ENCODE measurements at places on chromosomes 5 and 9.

- DNase-seq: no peak
These were observed 318.8 kb downstream of the BNC2 start for GRCh38 chr9:16551692-16552091.

GRCh38 chr9:70134360-70134759 lies 90.7 kb downstream of the MAMDC2 start:
- no peak for DNase-seq

DNA sequence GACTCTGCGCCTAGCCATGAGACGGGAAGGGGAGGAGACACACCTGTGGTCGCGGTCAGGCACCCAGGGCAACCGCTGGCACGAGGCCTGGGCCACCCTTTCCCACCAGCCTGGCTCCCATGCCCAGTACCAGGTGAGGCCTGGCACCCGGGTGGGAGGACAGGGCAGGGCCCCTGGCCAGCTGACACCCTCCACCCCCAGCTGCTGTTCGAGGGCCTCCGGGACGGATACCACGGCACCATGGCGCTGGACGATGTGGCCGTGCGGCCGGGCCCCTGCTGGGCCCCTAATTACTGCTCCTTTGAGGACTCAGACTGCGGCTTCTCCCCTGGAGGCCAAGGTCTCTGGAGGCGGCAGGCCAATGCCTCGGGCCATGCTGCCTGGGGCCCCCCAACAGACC lies 5.0 kb downstream of the MAMDC4 start:
- no peak for DNase-seq

- DNase-seq: no peak
These were observed 13.8 kb upstream of the SNX2 start for GRCh38 chr5:122761115-122761514.

DNA sequence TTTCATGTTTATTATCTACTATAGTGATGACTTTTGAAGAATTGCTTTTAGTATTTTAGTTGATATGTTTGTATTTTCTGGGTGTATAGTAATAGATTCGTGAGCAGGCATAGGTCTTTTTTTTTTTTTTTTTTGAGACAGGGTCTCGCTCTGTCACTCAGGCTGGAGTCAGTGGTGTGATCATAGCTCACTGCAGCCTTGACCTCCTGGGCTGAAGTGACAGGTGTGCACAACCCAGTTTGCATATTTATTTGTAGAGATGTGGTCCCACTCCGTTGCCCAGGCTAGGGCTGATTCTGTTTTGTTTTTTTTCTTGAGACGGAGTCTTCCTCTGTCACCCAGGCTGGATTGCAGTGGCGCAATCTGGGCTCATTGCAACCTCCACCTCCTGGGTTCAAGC lies 11.9 kb downstream of the ERBIN start:
- DNase-seq: no peak

DNA sequence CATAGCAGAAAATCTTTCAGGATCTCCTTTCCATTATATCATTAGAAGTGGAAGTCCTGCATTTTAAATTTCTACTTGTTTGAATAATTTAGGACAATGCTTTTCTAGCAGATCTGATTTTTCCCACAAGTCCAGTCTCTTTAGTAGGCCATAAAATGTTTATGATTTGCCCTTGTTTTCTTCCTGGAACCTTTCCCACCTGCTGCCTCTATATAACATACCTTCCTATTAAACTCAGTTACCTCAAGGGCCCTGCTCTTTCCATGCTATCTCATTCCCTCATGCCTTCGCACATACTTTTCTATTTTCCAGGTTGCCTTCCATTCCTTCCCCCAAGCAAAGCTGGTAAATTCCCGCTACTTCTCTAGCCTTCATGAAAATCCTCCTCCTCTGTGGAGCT lies 187.0 kb upstream of the EFNA5 start:
- no peak for DNase-seq

DNA sequence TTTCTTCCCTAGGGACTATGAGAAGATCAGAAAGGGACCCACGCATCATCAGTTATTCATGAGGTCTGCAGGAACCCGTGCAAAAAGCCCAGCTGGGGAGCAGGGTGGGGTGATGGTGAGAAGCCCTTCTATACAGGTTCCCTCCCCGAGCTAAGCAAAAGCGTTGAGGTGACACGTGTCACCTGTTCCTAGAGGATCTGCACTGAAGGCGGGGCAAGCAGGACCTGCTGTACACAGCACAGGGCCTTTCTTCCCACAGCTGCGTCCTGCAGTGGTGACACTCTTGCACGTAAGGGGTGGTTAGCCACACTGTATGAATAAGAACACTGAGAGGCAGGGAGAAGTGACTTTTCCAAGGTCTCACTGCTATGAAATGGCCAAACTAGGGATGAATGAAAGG lies 37.2 kb upstream of the SH3PXD2B start:
- no peak for DNase-seq

- DNase-seq: no peak
These were observed 104.6 kb downstream of the DMRT2 start for GRCh38 chr9:1154739-1155138.

DNA sequence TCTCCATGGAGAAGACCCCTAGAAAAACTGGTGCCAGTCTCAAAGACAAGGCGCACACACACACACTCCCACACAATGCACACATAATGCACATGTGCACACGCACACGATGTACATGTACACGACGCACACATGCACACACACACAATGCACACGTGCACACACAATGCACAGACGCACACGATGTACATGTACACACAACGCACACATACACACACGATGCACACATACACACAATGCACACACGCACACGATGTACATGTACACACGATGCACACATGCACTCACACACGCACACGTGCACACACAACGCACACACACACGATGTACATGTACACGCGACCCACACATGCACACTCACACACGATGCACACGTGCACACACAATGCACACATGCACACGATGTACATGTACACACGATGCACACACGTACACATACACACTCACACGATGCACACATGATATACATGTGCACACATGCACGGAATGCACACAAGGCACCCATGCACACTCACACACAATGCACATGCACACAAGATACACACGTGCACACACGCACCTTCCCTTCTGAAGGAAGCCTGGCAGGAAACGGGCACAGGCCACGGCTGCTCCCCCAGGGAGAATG lies 76.5 kb downstream of the VAV2 start:
- DNase-seq: no peak

DNA sequence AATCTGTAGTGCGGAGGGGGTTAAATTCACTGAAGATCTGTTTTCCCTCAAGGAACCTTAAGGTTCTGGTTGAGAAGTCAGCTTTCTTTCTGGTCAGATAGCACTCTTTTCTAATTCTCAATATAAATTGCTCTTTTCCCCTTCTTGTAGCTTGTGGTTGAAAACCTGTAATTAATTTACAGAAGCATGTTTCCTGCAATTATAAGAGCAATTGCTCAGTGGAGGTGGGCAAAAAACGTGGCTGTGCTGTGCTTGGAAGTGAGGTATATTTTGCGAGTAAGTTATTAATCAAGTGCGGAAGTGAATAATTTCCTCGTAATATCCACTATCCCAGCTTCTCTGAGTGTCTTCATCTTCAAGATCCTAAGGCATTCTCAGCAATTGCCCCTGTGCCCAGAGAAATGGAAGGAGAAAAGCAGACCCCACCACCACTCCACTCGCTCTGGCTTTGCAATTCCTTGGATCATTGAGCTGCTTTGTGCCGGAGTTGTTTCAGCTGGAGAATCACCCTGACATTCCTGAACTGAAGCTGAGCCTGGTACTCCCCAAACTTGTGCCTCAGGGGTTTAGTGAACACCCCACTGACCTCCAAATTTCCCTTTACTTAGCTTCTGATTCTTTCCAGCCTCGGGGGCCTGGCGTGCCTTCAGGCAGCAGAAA lies 140.6 kb downstream of the LRRC70 start:
- DNase-seq: no peak

DNA sequence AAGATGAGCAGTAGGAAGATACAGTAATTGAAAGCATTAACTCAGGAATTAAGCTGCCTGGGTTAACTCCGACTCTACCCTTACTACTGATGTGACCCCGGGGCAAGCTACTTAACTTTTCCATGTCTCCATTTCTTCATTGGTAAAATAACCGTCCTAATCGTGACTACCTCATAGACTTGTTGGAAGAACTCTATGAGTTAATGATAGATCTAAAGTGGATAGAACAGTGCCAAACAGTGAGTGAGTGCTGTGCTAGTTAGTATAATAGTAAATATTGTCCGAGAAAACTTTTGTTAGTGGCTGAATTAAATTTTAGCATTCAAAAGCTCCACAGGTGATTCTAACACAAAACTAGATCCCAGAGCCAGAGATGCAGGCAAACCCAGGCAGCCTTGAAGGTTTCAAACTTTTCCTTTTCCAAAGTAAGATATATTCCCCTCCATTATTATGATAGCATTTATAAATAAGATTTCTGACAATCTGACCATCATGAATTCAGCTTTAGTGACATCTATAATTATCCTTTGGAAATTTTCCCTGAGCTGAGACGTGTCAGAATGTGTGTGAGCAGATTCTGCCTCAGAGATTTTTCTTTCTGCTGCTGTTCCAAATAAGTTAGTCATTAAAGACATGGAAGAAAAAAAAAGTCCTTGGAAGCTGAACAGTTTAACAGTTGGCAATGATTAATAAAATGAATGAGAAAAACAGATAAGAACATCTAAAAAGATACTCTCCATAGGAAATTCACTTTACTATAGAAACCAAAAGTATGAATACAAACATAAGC lies 369.5 kb downstream of the PRELID2 start:
- DNase-seq: no peak

DNA sequence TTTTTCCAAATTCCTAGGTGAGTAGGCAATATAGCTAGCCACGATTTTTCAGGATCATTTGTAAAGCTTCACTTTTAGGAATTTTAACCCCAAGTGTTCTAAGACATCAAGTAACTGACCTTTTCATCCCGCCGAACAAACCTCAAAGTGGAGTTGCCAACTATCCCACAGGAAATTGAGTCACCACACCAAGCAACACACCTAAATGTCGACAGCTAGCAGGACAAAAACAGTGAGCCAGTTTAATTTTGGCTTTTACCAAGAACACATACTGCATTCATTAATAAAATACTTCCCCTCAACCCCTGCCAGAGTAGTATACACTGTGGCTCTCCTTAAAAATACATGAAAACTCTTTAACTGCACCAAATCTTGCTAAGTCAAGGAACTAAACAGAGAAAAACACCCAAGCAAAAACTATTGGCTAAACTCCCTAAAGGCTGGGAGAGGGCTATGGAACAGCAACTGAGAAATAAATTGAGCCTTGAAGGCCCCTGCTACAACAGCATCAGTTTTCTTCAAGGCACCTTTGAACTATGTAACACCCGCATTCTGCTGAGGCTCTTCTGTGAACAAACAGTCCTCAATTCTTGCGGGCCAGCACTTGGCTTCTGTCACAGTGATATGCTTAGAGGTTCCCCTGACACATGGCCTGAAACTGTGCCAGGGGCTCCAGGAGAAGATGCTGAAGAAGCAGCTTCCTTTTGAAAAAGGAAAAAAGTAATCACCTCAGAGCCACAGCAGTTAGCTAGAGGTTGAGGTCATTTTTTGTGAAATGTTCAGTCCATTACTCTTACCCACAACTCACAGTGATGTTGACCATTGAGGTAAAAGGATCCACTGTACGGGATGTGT lies 459.6 kb downstream of the RAB3C start:
- DNase-seq: peak; percentile 91

GRCh38 chr5:45532826-45533624 lies 163.2 kb downstream of the HCN1 start:
- no peak for DNase-seq

DNA sequence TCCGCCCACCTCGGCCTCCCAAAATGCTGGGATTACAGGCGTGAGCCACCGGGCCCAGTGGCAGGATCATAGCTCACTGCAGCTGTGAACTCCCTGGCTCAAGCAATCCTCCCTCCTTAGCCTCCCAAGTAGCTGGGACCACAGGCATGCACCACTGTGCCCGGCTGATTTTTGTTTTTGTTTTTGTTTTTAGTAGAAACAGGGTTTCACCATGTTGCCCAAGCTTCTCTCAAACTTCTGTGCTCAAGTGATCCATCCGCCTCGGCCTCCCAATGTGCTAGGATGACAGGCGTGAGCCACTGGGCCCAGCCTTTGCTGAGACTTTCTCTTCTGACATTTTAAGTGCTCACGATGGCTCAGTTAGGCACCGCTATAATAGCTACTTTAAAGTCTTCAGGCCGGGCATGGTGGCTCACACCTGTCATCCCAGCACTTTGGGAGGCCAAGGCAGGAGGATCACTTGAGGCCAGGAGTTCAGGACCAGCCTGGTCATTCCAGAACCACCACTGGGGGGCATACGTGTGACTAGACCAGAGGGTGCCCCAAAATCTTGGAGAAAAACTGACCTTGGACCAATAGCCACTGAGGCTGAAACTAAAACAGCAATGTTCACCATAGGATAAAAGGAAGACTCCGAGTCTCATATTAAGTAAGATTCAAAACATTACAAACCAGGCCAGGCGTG lies 3.1 kb upstream of the ENTPD8 start:
- DNase-seq: no peak

DNA sequence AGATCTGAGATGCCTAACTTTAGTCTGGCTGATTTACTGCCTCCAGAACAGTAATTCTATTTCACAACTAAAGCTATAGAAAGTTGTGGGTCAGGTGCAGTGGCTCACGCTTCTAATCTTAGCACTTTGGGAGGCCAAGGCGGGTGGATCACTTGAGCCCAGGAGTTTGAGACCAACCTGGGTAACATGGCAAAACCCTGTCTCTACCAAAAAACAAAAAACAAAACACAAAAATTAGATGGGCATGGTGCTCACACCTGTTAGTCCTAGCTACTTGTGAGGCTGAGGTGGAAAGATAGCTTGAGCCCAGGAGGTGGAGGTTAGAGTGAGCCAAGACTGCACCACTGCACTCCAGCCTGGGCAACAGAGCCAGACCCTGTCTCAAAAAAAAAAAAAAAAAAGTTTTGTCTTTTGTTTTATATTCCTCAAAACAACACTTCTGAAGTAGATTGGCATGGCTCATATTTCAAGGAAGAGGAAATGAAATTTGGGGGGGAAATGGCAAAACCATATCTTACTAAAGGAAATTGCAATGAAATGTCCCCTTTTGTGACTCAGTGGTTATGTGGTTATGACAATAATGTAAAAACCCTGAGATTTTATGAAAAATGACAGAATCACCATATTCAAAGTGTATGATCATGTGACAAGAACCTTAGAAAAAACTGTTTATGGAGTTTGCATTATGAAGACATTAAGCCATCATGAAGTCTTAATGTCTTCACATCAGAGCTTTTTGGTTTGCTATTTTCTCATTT lies 16.2 kb downstream of the FNBP1 start:
- DNase-seq: no peak

DNA sequence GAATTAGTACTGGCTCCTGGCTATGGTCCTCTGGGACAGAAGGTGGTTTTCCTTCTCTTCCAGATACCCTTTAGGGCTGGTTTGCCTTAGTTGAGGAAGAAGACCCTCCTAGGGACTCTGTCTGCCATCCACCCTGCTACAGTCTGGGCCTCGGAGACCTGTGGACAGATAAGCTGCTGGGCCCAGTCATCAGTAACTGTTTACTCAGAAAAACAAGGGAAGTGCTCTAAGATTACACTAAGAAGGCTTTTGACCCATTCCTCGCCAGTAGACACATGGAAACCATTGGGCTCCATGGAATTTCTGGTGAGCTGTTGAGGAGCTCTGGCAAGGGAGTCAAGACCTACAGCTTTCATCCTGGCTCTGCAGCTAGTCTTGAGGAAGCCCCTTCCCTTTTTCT lies 31.2 kb downstream of the LARP1 start:
- DNase-seq: peak; percentile 9
